ENCODE measurements at places on chromosomes 16 and 17.
A peak's percentile ranks its signal among the peaks of the same experiment; 100 is the strongest.

DNA sequence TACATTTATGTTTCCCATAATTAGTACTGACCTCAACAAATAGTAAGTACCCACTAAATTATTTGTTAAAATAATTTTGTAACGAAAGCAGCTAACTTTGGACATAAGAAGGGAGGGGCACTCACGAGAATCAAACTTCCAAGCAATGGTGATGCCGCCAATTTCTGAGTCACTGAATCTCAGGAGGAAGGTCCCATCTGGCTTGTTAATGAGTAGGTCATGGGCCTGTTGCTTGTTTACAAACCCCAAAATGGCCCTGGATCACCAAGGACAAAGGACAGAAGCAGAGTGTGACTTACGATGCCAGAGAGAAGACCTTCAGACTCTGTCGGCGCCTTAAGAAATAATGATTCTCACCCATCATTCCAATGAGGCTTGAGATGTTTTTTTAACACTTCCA lies 15.8 kb upstream of the GHDC start:
- no peak for DNase-seq

- no peak for DNase-seq
These were observed 185.5 kb downstream of the RBFOX1 start for GRCh38 chr16:7518158-7518557.

DNA sequence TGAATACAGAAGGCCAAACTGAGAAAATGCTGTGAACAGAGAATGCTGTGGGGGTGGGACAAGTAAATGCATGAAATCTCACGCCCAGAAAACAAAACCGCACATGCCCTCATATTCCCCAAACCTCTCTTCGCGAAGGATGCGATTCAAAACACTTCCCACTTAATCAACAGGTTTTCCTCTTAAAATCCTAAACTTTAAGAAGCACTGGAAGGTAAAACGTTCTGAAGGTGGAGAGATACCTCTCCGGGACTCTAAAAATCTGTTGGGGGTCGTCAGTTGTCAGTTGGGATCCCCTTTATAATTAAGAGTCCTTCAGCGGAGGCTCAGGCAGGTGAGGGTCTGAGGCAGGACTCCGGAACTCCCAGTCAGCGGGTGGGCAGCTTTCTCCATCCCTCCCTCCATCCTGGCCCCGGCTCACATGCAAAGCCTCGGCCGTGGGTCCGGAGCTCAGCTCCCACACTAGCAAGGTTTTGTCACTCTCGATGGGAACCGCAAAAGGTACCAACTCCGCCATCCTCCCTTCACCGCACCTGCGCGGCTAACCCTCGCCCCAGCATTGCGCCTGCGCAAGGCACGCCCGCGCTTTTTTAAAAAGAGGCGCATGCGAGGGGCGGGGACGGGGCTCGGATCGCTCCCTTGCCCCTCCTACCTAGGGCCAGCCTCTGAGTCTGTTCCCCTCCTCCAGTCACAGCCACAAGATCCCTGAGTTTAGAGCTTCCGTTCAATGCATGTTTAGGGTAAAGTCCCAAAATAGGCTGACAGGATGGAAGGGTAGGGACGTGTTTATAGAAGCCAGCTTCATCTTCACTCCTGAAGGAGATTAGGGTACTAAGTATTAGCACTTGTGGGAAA lies at the start of gene RDM1:
Gene RDM1, minus strand, starts transcription at position 563 of the 855 bp plus-strand sequence. Its CDS starts 46 bp downstream, at position 517.
- DNase-seq = peak; percentile 76

DNA sequence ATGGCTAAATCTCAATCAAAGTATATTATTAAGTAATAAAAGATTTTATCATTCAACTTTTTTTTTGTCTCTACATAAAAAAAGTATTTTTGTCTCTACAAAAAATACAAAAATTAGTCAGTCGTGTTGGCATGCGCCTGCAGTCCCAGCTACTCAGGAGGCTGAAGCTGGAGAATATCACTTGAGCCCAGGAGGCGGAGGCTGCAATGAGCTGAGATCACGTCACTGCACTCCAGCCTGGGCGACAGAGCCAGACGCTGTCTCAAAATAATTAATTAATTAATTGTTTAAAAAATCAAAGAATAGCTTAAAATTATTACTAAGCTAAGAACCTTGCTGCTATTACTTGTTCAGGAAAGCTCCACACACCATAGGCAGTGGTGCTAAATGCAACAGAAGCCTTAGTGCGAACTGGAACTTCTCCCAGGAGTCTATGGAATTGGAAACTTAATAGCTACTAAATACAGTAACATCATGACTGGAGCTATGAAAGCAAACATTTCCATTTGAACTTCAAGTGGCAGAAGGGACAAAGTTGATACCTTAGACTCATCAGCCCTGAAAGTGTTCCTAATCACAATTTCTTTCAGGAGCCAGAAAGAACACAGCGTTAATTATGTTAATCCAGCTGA lies 22.6 kb downstream of the ADCY9 start:
- no peak for DNase-seq

DNA sequence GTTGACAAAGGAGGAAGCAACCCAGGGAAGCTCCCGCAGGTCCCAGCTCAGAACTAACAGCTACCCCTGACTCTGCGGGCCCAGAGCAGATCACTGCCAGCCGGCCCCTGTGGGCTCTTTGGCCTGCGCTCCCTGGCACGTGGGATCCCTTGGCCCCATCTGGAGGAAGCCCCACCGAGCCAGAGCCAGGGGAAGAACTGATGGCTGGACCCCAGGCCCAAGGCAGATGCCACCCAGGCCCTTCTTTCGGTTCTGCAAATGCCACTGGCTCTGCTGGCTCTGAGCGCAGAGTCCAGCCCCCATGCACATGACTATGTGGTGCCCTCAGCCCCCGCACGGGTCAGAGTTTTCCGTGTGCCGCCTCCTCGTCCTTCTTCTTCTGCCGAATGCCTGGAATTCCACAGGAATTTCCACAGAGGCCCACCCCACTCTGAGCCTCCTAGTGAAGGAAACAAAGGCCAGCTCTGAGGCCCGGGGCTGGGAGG lies 35.8 kb upstream of the SNN start:
- peak; percentile 91 for DNase-seq

GRCh38 chr16:57468346-57468745 lies 5.9 kb downstream of the POLR2C start:
- DNase-seq = no peak

DNA sequence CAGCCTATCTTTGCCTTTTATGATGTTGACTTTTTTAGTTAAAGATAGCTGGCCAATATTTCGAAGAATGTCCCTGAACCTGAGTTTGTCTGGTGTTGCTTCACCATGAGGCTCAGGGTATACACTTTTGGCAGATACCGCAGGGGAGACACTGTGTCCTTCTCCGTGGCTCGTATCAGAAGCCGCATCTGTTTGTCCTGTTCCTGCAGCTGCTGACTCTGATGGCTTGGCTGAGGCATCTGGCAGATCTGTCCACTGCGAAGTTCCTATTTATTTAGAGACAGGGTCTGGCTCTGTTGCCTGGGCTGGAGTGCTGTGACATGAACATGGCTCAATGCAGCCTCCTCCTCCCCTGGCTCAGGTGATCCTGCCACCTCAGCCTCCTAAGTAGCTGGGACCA lies 93.5 kb downstream of the CRISPLD2 start:
- no peak for DNase-seq

DNA sequence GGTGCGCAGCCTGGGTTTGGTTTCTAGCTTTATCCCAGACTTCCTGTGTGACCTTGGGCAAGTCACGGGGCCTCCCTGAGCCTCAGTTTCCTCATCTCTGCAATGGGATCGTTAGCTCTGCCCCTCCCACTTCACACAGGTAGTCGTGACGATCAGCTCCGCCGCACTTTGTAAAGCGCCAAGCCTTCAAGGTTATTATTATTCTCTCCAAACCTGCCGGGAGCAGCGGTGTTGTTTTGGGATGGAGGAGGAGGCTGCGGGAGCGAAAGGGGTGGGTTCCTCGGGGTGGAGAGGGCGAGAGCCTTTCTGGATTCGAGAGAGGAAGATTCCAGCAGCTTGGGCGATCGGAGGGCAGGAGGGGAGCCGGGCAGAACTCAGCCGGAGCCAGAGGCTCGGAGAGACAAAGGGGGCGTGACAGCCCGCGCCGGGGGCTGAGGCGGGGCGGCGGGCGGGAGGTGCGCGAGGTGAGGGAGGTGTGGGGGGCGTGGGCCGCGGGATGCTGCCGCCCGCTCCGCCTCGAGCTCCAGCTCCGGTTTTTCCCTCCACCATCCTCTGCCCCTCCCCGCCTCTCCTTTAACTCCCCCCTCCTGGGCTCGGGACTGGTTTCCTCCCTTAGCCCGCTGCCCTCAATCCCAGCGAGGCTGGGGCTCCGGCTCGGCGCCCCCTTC lies at the start of gene EFNB3:
Gene EFNB3, plus strand, starts transcription at position 602 of the 668 bp plus-strand sequence. CDS start 397 bp downstream, outside the sequence.
- no peak for DNase-seq

DNA sequence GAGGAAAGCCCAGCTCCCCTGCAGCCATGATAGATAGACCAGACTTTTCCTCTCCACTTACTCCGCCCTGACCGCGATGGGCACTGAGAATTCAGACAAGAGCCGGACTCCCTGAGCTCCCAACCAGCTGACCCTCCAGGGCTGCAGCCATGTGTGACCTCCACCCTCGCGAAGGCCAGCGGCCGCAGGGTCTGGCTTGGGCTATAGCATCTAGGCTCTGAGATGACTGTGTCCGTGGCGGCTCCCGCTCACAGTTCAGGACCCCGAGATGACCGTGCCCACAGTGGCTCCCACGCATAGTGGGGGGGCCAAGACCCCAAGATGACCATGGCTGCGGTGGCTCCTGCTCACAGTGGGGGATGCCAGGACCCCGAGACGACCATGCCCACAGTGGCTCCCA lies 18.0 kb downstream of the ZFPM1 start:
- DNase-seq = no peak

- DNase-seq = no peak
These were observed 30.8 kb downstream of the C16orf54 start for GRCh38 chr16:29714972-29715371.

All from sciatic nerve (tissue), 2 donors.